DMS 273 treated with DMSO at 0.1 percent for 48 hours (cell line): ENCODE measurements at places on chromosomes 13 and 19.

GRCh38 chr19:56083668-56084067 lies 37.4 kb downstream of the ZNF787 start:
- DNase-seq, result no peak

- no peak for DNase-seq
Measured at GRCh38 chr13:41565216-41565615, 107.9 kb downstream of the RGCC start.

DNA sequence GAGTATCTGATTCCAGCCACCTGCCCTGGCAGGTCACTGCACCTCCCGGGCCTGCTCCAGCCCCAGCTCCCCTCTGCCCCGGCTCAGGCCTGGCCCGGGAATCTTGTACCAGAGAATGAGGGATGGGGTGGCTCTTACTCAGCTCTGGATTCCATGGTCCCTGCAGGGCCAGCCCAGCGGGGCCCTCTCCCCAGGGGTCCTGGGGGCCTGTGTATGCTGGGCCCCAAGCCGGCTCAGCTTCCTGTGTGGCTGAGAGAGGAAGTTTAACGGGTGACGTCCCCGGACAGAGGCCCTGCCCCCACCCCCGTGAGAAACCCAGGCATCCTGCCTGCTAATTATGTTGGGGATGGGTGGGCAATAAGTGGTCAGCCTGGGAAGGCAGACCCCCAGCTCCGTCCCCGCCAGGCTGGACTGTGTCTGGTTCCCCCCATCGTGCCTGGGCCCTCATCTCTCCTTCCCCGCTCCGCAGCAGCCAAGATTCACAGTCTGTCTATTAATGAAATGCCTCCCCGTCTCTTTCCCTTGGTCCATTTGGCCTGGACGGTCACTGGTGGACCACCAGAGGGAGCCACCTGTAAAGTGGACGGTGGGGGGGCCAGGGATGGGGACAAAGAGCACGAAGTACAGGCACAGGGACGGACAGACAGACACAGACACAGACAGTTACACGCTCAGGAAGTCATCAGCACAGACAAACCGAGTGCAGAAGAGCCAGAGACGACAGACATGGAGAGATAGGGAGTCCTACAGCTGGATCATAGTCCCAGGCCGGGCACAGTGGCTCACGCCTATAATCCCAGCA lies at the start of gene DENND1C:
Gene DENND1C (minus strand): TSS at position 247 of the 802 bp plus-strand sequence. CDS start 92 bp downstream, at position 155.
- no peak for DNase-seq

DNA sequence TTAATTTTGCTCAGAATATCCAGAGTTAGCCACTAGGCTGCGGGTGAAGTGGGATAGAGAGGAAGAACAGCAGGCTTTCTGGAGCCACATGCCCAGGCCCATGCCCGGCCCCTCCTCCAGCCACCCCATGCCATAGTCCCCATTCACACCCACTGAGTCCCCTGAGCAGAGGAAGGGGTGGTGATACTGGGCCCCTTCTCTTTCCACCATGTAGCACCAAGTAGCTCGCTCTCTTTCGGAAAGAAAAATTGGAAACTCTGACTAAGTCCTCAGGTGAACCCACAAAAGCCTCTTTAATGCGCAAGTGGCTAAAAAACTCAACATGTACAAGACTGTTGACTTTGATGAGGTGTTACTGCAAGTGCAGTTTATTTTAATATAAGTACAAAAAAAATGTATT lies 76.7 kb upstream of the GPR183 start:
- DNase-seq, result no peak

DNA sequence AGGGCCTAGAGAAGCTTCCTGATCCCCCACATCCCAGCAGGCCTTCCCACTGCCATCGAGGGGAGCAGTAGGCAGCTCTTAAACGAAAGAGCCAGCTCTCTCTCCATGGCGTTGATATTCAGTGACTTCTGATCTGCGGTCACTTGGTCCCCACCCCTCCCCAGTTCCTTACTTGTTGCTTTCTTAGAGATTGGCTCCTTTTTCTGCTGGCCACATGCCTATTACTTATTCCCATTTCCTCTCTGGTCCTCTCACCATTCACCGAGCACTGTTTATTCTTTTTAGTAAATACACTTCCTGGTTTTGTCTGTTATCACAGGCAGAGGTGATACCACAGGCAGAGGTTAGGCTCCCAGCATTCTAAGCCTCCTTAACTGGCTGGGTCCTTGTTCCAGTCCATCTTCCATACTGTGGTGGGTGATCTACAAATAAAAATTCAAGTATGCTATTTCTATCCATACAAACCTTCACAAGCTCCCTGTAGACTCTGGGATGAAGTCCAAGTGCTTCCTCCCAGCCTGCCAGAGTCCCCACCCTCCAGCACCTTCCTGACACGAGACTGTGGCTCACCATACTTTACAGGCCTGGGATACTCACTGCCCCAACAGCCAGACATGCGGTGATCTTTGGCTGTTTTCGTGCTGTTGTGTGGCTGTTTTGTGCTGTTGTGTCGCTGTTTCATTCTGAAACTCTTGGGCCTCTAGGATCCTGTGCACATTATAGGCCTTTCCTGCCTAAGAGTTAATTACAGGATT lies 315.9 kb downstream of the ATP8A2 start:
- no peak for DNase-seq

- DNase-seq, result no peak
Measured at GRCh38 chr13:29800687-29801086, 49.7 kb downstream of the UBL3 start.

- DNase-seq, result no peak
Measured at GRCh38 chr19:6660930-6661329, 9.0 kb downstream of the TNFSF14 start.

- no peak for DNase-seq
Measured at GRCh38 chr13:57632276-57633140, 964 bp downstream of the PCDH17 start.

DNA sequence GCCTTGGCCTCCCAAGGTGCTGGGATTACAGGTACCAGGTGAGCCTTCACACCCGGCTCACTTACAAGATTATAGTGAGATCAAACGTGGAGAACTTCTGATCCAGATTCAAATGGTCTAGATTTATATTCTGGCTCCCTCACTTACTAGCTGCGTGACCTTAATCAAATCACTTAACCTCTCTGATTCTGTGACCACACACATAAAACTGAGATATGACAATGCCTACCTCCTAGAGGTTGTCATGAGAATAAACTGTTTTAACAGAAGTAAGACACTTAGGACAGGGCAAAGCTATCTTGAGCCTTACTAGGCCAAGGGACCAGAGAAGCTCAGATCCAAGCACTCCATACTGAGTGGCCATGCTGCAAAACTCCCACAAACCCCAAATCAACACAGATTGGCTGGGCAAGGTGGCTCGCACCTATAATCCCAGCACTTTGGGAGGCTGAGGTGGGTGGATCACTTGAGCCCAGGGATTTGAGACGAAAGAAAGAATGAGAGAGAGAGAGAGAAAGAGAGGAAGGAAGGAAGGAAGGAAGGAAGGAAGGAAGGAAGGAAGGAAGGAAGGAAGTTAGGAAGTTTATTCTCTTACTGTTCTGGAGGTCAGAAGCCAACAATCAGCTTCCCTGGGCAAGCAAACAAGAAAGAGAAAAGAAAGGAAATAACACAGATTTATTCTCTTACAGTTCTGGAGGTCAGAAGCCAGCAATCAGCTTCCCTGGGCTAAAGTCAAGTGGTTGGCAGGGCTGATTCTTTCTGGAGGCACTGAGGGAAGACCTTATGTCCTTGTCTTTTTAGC lies 46.1 kb upstream of the MAP3K10 start:
- DNase-seq, result no peak

DNA sequence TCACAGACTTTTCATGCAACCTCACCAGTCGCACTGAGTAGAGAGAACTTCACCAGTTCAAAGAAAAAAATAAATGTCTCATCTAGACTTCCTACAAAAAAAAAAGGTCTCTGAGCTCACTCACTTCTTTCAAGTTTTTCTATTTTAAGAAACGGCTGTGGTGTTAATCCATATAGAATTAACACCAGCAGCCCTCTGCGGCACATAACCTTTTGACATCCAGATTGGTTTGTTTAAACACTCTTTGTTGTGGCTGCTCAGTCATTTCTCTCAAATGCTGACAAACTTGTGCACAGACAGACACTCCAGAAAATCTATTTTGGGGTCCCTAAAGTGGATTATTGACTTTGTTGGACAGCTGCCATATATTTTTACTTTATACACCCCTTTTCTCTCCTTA lies 874.9 kb downstream of the EFNB2 start:
- DNase-seq, result no peak

GRCh38 chr19:36527341-36527740 lies 730 bp downstream of the ZNF260 start:
- no peak for DNase-seq
